Activated T-cell treated with anti-CD3 and anti-CD28 coated beads, Interleukin-2, amount 50 U/mL, for 72 hours (primary cell): ENCODE measurements at places on chromosomes 3 and 15.

- no peak for DNase-seq
Observed at GRCh38 chr15:68318008-68318835, 40.7 kb downstream of the FEM1B start.

DNA sequence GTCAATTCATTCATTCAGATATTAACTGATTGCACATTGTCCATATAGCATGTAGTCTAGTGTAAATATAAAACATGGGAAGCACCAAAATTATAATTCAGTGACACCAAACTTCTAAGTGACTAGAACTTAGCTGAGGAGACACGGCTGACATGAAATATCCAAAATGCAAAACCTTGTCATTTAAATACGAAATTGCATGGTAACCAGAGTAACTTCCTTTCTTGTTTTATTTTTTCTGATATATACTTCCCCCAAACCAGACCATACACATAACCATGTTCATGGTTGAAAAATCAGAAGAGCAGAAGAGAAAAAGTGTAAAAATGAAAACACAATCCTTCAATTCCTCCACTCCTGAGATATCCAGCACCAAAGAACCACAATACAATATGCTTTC is 38.0 kb downstream of the CBLB start:
- no peak for DNase-seq

- no peak for DNase-seq
Observed at GRCh38 chr3:117762621-117763037, 1053.0 kb downstream of the TUSC7 start.

DNA sequence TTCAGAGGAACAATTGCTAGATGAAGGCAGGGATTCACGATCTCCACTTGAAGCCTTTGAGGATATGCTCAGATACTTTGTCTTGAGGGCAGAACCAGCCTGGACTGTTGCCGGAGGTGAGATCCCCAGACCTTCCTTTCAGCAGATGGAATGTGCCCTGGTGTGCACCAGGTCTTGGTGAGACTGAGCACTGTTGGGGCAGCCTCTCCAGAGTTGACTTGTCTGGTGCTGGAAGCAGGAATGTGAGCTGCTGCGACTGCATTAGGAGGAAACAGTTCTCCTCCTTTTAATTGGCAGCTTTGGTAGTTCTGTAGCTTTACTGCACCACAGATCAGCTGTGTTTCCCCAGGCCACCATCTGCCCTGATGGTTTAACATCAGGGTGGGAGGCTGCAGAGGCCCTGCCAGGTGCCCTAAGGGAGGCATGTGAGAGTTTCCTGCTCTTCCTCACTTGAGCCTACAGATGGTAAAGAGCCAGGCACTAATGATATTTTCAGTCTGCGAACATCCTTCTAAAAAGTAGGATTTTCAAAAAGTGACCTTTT is 58.5 kb downstream of the CTDSPL start:
- no peak for DNase-seq

DNA sequence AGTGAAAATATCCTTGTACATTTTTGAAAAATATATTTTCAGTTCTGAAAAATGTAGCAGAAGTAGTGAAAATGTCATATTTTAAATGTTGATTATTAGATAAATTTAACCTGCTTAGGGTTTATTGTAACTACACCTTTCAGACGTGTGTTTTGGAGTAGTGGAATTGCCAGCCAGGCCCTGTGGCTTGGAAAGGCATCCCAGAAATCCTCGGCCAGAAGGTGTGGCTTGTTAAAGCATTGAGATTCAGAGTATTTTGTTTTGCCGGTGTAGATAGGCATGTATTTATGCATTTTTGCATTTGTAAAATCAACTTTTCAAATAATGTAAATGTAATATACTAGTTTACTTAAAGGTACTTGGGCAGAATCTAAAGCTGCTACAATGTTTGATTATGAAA is 7.0 kb downstream of the EBLN2 start:
- no peak for DNase-seq

- DNase-seq, result no peak
Observed at GRCh38 chr3:22887664-22888291, 315.3 kb upstream of the UBE2E2 start.

GRCh38 chr15:27595211-27595610 is 503.9 kb downstream of the OCA2 start:
- DNase-seq, result no peak

GRCh38 chr15:87734571-87735373 is 521.8 kb downstream of the NTRK3 start:
- no peak for DNase-seq
